ENCODE measurements at places on chromosomes 1 and 21. TPM values are rescaled to one million over a fixed set of nuclear protein-coding genes. Genes with fewer than 3 reads are reported as not detected.

DNA sequence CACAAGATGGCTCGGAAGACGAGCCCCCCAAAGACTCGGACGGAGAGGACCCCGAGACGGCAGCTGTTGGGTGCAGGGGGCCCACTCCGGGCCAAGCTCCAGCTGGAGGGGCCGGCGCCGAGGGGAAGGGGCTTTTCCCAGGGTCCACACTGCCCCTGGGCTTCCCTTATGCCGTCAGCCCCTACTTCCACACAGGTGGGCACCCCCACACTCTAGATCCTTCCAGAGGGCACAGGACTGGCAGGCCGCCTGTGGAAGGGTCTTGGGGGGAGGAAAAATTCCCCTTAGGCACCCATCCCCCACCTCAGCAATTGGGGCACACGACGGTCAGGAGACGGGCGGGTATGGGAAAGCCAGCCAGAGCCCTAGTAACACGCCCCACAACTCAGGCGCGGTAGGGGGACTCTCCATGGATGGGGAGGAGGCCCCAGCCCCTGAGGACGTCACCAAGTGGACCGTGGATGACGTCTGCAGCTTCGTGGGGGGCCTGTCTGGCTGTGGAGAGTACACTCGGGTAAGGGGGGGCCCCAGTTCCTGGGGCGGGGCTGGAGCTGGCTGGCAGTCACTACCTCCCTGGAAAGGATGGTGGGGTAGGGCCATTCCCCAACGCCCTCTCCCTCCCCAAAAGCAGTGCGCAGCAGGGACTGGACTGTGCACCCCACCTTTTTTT lies 16.1 kb downstream of the NOC2L start:
- DNase-seq = no peak

GRCh38 chr21:31201548-31201947 lies 142.5 kb downstream of the TIAM1 start:
- no peak for DNase-seq

- DNase-seq = no peak
These were observed 106.9 kb downstream of the ASH1L start for GRCh38 chr1:155455588-155456195.

GRCh38 chr1:17318262-17318661 lies 10.3 kb downstream of the PADI4 start:
- DNase-seq = no peak

GRCh38 chr1:154157520-154158306 lies 2.8 kb upstream of the NUP210L start:
- DNase-seq = peak; percentile 81

GRCh38 chr21:31566064-31566463 lies 93.4 kb upstream of the SOD1 start:
- DNase-seq = no peak

DNA sequence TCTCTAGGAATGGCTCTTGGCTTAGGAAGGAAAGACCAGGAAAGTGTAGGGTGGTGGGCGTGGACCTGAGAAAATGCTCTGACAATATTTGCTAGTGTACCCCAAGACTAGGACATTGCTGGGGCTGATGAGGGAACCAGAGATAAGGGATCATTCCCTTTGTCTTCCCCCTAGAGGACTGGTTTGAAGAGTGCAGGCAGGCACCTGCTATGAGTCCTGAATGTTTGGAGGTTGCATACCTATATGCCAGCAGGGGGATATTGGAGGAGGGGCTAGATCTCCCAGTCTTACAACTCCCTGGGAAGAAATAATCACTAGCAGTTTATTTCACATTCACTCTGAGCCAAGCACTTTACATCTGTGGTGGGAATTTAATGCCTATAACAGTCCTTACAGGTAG lies 6.0 kb upstream of the BCL10 start:
- DNase-seq = no peak

DNA sequence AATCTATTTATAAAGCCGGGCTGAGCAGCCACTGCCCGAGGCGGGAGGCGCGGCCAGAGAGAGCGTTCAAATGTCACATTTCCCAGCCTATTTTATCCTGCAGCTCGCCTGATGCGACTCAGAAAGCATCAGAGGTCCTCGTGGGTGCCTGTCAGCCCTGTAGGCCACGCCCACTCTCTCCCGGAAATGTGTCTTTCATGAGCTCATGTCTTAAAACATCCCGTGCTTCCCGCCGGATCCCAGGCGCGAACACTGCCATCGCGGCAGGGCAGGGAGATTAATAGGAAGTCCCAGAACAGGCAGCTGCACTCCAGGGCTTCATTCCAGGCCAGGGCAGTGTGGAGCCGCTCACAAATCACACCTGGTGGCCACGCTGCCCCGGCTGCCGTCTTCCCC lies 117.5 kb downstream of the PRDM16 start:
- no peak for DNase-seq

- no peak for DNase-seq
These were observed 23.6 kb upstream of the MAB21L3 start for GRCh38 chr1:116087628-116088027.

DNA sequence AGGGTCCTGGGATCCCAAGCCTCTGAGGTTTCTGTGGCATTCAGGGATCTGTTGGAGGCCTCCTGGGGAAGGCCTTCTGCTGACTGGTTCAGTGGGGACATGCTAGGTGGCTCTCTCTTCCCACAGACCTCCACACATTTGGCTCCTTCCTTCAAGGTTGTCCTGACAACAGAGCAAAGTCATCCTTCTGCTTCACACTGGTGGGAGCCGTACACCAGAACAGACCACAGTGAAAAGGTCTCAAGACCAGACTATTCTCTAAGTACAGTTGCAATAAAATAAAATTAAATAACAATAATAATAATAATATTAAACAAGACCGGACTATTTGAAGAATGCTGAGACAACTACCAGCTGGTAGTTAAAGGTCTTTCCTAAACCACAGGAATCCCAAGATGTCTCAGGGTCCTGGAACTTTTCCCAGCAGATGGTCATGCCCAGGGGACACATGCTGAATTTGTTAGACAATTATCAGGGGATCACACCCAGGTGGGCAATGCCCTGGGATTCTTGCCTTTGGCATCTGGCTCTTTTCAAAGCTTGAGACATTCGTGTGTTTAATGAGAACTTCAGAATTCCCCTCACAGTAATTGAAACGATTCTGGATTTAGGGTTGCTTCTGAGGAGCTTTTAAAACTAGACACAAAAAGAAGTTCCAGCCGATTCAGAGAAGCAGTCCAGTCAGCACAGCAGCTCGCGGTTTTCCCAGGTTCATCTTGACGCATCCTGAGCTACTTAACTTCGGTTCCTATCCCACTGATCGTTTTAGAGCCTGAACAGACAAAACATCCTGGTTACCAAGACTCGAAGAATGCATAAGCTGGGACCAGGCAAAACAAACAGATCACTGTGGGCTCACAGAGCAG lies 22.9 kb downstream of the HTR1D start:
- DNase-seq = no peak

DNA sequence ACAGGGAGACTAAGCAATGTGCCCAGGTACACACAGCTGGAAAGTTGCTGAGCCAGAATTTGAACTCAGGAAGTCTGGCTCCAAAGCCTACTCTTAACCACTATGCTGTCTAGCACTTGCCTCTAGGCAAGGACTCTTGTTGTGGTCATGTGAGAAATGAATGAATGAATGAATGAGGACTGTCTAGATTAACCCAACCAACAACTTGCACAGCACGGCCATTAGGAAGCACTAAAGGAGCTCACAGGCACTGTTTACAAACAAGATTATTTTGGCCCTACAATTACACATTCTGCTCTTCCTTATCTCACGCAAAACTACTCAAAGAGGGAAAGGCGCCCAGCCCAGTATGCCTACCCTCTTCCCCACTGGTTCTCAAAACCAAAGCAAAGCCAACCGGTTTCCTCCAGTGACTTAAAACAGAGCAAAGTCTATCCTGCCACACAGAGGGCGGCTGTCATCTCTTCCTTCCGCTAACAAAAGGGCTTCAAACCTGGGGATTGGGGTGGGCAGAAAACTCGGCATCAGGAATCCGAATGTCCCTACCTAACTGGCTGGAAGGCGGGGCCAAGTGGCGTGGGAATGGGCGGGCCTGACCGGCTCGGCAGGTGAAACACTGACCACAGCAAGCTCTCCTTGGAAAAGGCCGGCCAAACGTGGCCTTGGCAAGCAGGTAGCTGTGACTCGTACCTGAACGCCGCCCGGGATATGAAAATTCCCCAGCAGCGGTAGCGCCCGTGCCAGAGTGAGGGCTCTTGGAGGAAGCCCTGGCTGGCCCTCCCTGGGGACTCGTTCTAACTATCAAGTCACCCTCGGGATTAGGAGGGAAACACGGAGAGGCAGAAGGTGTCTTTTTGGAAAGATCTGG lies 948 bp downstream of the STK40 start:
- peak; percentile 81 for DNase-seq

DNA sequence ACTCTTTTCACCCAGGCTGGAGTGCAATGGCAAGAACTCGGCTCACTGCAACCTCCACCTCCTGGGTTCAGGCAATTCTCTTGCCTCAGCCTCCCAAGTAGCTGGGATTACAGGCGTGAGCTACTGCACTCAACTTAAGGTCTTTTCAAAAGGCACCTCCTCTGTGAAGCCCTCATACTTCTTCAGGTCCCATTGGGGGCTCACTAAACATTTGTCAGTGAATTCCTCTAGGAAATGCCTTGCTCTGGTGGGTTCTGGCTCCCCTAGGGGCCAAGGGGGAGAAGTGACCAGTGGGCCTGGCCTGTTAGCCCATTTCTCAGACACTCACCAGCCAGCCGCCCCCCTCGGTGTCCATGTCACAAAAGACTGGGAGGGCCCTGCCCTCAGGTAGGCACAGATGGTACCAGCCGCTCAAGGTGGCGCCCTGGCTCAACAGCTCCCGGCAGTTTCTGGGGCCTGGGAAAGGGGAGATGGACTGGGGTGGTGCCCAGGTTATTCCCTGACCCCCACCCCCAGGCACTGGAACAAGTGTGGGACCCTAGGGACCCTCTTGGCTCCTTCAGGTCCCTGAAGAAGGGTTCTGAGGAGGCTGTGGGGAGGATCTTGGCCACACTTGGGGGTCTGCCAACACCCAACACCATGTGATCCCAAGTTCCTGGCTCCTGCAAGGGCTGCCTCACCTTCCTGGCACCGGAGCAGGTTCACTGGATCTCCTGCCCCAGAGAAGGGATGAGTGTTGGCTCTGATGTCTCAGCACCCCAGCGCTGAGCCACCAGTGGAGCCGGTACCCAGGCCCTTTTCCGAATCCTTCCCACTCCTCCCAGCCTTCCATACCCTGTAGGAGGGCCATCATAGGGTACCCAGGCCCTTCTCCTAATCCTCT lies 1.6 kb downstream of the FCN3 start:
- no peak for DNase-seq

GRCh38 chr1:196361112-196361714 lies 247.0 kb downstream of the KCNT2 start:
- no peak for DNase-seq

GRCh38 chr1:248825136-248825535 lies 579 bp downstream of the SH3BP5L start:
- no peak for DNase-seq

- no peak for DNase-seq
These were observed 20.5 kb upstream of the BCL10 start for GRCh38 chr1:85296980-85297379.

- DNase-seq = no peak
These were observed 31.9 kb downstream of the PRDM15 start for GRCh38 chr21:41847066-41847804.

DNA sequence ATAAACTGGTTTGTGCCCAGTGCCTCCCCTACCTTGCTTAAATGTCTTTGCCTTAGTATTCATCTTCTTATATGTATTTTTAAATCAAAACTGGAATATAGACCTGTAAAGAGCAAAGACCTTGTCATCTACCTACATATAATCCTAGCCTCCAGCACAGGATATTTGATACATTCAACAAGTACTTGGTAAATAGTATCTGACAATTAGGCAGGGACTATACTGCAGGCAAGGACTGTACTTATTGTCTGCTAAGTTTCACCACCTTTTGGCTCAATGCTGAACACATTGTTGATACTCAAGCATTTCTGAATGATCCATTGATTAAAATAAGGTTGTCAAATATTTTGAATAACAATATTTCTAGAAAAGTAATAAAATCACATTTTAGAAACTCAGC lies 96.4 kb downstream of the PKN2 start:
- DNase-seq = no peak

- DNase-seq = no peak
These were observed 494.5 kb upstream of the PBX1 start for GRCh38 chr1:164064501-164064900.

GRCh38 chr21:35801391-35801790 lies 258.9 kb downstream of the SETD4 start:
- DNase-seq = peak; percentile 44

The GPATCH3 gene
- total RNA-seq = 10.4 TPM

The C8A gene
- under 0.01 TPM for total RNA-seq

The SLC5A3 gene
- 7.4 TPM for total RNA-seq

The CNR2 gene
- 1.5 TPM for total RNA-seq

The SLC25A34 gene
- total RNA-seq = 0.42 TPM

The CLCA1 gene
- 0.14 TPM for total RNA-seq

The TTF2 gene
- 26.3 TPM for total RNA-seq

The SYPL2 gene
- 0.05 TPM for total RNA-seq

The DISP1 gene
- 2.0 TPM for total RNA-seq

All from thymus (tissue), 14 donors.